ENCODE measurements at places on chromosomes 12 and 14.

GRCh38 chr12:2003676-2004112 lies 563 bp downstream of the DCP1B start:
- DNase-seq, result peak; percentile 6

- DNase-seq, result no peak
These were observed 43.2 kb downstream of the GALNT4 start for GRCh38 chr12:89481213-89481914.

DNA sequence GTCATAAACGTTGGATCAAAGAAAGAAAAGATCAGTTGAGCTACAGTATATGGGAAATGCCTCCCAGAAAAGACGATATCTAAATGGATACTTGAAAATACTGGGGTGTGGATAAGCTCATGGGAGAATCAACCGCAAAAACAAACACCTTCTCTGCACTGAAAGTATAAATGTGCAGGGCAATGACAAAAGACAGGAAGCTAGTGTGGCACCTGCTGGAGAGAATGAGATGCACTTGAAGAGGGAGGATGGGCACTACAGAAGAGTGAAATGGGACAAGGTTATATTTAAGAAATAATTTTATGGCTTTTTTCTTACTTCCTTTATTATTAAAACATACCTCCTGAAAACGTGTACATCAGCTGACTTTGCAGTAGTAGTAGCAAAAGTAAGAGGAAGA lies 153.7 kb downstream of the PRKD1 start:
- no peak for DNase-seq

DNA sequence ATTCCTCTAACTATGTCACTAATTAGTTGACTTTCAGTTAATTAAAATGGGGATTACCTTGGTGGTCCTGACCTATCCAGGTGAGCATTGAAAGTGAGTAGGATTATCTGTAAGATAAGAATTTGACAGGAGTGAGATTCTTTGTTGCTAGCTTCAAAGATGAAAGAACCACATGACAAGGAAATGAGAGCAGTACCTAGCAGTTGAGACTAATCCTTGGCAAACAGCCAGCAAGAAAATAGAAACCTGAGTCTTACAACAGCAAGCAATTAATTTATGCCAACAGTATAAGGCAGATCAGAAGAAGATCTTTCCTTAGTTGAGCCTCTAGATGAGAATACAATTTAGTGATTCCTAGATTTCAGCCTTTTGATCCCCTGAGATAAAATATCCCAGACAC lies 1058.4 kb downstream of the LRFN5 start:
- no peak for DNase-seq

GRCh38 chr12:44317651-44318126 lies 481.8 kb downstream of the TMEM117 start:
- no peak for DNase-seq

DNA sequence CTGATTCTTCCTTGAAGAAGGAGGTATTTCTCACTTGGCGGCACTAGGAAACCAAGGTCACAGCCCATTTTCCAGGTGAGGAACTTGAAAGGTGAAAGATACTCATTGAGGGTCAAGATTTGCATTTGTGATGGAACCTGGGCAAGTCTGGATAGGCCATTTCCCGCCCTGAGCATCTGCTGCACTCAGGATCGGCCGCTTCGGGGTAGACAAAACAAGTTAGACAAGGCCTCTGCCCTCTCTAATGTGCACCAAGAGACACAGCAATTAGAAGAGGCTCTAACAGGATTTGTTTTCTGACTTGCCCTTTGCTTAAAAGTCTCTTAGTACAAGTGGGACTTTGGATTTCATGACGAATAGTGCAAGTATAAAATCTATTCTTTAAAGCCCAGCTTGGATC lies 167.2 kb downstream of the KTN1 start:
- no peak for DNase-seq

DNA sequence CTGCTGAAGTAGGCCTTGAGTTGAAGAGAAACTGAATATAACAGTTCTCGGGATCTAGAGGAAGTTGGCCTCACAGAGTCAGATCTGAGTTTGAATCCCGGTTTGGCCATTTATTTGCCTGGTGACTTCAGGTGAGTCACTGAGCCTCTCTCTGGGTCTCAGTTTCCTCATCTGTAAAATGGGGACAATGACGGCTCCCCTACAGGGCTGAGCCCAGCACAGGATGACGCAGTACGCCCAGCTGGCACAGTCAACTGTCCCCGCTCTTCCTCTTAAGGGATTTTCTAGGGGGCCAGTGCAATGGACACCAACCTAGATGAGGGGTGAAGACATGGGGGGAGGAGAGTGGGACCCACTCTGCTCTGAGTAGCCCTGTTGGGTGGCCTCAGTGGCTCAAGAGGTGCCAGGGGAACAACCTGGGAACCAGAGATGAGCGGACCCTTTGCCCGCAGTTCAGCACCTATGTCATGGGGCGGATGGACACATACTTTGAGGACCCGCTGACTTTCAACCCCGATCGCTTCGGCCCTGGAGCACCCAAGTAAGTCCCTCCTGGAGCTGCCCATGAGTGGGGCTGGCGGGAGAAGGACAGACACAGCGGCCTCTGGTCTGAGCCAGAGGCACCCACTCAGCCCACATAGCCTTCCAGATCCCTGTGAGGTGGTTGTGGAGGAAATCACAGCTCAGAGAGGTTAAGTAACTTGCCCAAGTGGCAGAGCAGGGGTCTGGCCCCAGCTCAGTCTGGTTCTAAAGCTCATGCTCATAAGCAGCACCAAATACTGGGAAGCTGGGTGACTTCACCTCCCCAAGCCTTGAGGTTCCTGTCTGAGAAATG lies 41.1 kb downstream of the CYP46A1 start:
- DNase-seq, result no peak

DNA sequence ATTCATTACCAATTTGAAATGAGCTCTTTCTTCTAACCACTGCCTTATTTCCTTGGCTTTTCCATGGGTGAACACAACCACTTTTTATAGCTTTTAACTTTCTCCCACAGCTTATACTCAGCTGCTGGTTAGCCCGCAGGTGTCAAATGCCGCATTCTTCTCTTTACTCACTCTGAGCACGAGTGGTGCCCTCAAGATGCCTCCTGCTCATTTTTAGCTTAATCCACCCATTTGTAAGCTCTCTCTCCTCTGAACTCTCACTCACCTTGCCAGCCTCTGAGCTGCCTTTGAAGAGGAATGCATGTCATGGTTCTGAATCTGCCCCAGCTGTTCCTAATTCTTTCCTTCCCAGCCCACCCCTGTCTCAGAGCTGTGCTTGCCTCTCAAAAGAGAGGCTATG lies 449.4 kb upstream of the PRICKLE1 start:
- no peak for DNase-seq

GRCh38 chr12:15530361-15530760 lies 208.1 kb downstream of the PTPRO start:
- DNase-seq, result no peak

DNA sequence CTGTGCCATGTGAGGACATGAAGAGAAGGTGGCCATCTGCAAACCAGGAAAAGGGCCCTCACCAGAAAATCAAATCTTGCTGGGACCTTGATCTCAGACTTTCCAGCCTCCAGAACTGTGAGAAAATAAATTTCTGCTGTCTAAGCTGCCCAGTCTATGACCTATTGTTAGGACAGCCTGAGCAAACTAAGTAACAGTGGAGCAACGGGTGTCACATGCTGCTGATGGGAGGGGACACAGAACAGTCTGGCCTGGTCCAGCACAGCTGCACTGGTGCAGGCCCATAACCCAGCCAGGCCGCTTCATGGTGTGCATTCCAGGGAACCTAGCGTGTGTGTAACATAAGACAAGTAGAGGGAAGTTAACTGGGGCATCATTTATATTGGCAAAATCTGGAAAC lies 42.1 kb downstream of the GRIP1 start:
- no peak for DNase-seq

- DNase-seq, result no peak
These were observed 752.2 kb downstream of the FSCB start for GRCh38 chr14:43754838-43755237.

All from CD4-positive, alpha-beta T cell (primary cell).